ENCODE measurements at places on chromosomes 11 and 22. TPM values are rescaled to one million over a fixed set of nuclear protein-coding genes. Genes with fewer than 3 reads are reported as not detected.
A peak's percentile ranks its signal among the peaks of the same experiment; 100 is the strongest.

Gene TTC36
- total RNA-seq: 1.1 TPM

DNA sequence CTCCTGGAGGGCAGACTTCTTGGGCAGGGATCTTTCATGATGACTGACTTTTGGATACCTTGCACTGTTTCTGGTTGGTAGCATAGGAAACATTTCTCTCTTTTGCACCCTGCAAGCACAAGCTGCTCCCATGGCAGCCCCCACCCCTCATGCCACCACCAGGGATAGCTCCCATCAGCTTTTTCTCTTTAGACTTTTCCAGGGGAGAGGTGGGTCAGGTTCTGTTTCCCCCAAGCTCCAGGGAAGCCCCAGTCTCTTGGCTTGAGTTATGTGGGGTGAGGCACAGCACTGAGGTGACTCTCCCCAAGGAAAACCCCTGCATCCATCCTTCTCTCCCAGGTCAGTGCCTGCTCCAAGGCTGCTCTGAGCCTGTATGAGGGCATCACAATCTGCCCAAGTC lies 22.5 kb downstream of the LRRC32 start:
- DNase-seq: no peak

Gene OR4C46
- not detected for total RNA-seq

GRCh38 chr22:38959590-38959989 lies 2.2 kb downstream of the APOBEC3A start:
- no peak for DNase-seq

Gene CAPN5
- total RNA-seq: 36.0 TPM

DNA sequence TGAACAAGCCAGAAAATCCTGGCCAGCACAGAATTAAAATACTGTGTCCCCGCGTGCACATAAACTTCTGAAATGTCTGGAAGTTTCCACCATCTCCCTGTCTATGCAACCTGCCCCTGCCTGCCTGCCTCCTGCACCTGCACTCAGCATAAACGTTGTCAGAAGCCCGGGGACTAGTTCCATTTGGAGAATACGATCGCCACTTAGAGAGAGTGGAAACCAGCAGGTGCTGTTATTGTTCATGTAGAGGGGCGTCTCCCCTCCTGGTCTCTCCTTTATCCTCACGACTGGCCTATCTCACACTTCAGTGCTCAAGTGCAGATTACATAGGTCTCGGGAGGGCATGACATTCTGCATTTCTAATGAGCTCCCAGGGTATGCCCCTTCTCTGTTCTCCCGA lies 35.6 kb downstream of the MPPED1 start:
- no peak for DNase-seq

Gene IFITM10
- total RNA-seq: 6.4 TPM

Gene SEC14L6
- total RNA-seq: 13.9 TPM

Gene PDE2A
- 42.0 TPM for total RNA-seq

DNA sequence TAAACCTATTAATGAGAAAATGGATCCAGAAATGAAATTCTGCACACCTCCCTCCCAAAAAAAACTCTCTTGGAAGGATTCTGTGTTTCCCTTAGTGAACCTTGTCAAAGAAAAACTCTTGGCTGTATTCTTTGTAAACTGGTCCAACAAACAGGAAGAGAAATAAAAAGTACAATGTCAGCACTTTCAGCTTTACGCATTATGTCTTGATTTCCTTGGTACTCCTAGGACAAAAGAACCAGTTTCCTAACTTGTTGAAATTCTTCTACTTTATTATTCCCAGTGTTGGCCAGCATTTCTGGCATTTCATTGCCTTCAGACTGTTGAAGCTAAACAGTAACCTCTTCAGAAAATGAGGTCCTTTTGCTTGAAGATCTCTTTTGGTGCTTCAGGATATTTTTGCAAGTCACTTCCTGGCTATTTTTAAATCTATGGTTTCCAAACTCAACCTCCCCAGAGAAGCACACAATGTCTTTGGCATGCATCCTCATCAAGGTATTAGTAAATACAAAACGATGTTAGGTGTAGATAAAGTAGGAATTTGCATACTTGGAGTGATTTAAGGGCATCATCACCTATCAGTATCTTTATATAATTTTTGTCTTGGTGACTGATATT lies 342.7 kb downstream of the AASDHPPT start:
- DNase-seq: no peak

GRCh38 chr11:64245401-64245796 lies 1.3 kb downstream of the PPP1R14B start:
- peak; percentile 81 for DNase-seq
